ENCODE measurements at places on chromosomes 2 and 18. TPM values are rescaled to one million over a fixed set of nuclear protein-coding genes. Genes with fewer than 3 reads are reported as not detected.

The NYAP2 gene
- total RNA-seq = not detected

The IL37 gene
- total RNA-seq = not detected

The GAL3ST2 gene
- total RNA-seq = 0.73 TPM

The CD226 gene
- total RNA-seq = 0.23 TPM

The COLEC12 gene
- total RNA-seq = 0.39 TPM

The NT5DC4 gene
- total RNA-seq = not detected

The POTEF gene
- 13.6 TPM for total RNA-seq

The PRKAG3 gene
- total RNA-seq = not detected

The AFF3 gene
- total RNA-seq = 1.2 TPM

The ALPI gene
- not detected for total RNA-seq

The LIPG gene
- total RNA-seq = 6.8 TPM

The MEIS1 gene
- total RNA-seq = 0.48 TPM

The SCN1A gene
- 1.6 TPM for total RNA-seq

The LRRC30 gene
- total RNA-seq = not detected

The C2orf66 gene
- total RNA-seq = not detected

The OSBPL6 gene
- 8.3 TPM for total RNA-seq

The GBX2 gene
- 15.3 TPM for total RNA-seq

The ONECUT2 gene
- total RNA-seq = 0.87 TPM

The PROM2 gene
- 11.8 TPM for total RNA-seq

The ANKRD36B gene
- 10.4 TPM for total RNA-seq

The TMEM182 gene
- total RNA-seq = 4.2 TPM

The GKN1 gene
- not detected for total RNA-seq

The TXNDC2 gene
- total RNA-seq = 0.09 TPM

The ALPG gene
- total RNA-seq = 0.94 TPM

The MOCOS gene
- 5.3 TPM for total RNA-seq

The EMILIN2 gene
- total RNA-seq = 13.0 TPM

The ITPRID2 gene
- total RNA-seq = 12.4 TPM

The SH3RF3 gene
- total RNA-seq = 0.78 TPM

The RDH14 gene
- 22.4 TPM for total RNA-seq

The RNF125 gene
- total RNA-seq = 14.4 TPM

The UGT1A5 gene
- not detected for total RNA-seq

The ZAP70 gene
- 0.64 TPM for total RNA-seq

All from WTC11 (cell line).